ENCODE measurements at places on chromosomes 7 and 10.
A peak's percentile ranks its signal among the peaks of the same experiment; 100 is the strongest.

GRCh38 chr7:27113991-27114769 is 11.7 kb upstream of the HOXA2 start:
- no peak for DNase-seq

GRCh38 chr7:153934048-153934447 is 118.2 kb upstream of the DPP6 start:
- no peak for DNase-seq

- peak; percentile 93 for DNase-seq
These were observed at the start of gene SLK for GRCh38 chr10:103966671-103967447. TSS of gene SLK (plus strand) at chr10:103967140. CDS start at chr10:103967746, 606 bp downstream.

- no peak for DNase-seq
These were observed 174.8 kb upstream of the ANK3 start for GRCh38 chr10:60564475-60564874.

- peak; percentile 86 for DNase-seq
These were observed at the start of gene DIP2C for GRCh38 chr10:689452-690371. TSS of gene DIP2C (minus strand) at chr10:689668. CDS start at chr10:689578, 90 bp downstream.

DNA sequence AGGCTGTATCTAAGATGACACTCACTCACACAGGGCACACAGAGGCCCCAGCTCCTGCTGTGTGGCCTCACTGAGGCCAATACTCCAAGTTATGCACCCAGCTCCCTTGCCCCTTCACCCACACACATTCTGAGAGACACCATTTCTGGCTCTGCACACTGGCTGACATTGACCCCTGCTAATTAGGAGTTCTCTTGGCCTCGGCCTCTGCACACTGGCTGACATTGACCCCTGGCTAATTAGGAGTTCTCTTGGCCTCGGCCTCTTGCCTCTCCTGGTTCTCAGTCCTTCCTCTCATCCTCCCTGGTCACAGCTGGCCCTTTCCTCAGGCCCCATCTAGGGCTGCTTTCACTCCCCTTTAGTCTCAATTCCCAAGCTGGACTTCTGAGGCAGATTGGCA is 97.3 kb downstream of the GRID1 start:
- no peak for DNase-seq

- no peak for DNase-seq
These were observed 14.2 kb upstream of the NT5C3A start for GRCh38 chr7:33076737-33077136.

GRCh38 chr7:111082351-111082750 is 8.6 kb upstream of the LRRN3 start:
- DNase-seq = no peak

- DNase-seq = no peak
These were observed 17.2 kb downstream of the INHBA start for GRCh38 chr7:41685684-41686083.

GRCh38 chr10:86793696-86794095 is 37.3 kb downstream of the BMPR1A start:
- no peak for DNase-seq

DNA sequence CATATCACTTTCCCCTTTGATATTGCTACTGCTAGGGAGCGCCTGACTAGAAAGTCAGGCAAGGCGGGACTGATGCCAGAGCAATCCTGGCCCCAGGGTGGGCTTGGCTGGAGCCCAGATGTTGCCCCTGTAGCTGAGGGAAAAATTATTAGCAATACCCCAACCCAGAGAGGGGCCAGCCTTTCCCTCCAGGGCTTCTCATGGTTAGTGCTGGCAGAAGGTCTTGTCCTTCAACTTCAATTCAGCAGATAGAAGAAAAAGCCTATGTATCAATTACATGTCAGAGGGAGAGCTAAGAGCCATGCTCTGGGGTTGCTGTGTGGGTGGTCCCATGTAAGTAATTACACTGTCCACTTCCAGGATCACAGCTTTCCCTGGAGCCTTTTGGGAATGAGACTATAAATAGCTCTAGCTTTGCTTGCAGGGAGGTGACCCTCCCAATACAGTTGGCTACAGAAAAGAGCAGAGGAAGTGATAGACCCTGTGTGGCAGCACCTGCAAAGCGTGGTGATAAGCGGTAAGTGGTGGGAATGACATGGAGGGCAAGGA is 579.1 kb downstream of the CCSER2 start:
- DNase-seq = no peak
